ENCODE measurements at places on chromosomes 3 and 15.

- DNase-seq: no peak
Observed at GRCh38 chr3:8635631-8636030, 9.0 kb downstream of the SSUH2 start.

- DNase-seq: no peak
Observed at GRCh38 chr3:43180027-43180426, 74.1 kb upstream of the POMGNT2 start.

DNA sequence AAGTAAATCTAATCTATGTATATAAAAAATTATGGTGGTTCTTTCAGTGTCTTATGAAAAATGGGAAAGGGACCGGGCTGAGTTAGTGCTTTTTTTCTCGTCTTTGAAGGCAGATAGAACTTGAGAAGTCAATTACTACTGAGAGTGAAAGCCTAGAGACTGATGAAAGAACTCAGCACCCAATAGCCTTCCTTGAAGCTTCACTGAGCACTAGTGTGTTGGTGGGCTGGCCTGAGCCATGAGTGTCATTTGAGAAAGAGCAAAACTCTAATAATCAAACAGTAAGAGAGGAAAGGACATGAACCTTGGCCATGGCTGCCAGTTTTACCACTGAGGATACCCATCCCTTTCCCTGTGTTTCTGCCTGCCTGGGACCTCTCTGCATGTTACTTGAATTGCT, 428.3 kb upstream of the RASGRP1 start:
- DNase-seq: no peak

DNA sequence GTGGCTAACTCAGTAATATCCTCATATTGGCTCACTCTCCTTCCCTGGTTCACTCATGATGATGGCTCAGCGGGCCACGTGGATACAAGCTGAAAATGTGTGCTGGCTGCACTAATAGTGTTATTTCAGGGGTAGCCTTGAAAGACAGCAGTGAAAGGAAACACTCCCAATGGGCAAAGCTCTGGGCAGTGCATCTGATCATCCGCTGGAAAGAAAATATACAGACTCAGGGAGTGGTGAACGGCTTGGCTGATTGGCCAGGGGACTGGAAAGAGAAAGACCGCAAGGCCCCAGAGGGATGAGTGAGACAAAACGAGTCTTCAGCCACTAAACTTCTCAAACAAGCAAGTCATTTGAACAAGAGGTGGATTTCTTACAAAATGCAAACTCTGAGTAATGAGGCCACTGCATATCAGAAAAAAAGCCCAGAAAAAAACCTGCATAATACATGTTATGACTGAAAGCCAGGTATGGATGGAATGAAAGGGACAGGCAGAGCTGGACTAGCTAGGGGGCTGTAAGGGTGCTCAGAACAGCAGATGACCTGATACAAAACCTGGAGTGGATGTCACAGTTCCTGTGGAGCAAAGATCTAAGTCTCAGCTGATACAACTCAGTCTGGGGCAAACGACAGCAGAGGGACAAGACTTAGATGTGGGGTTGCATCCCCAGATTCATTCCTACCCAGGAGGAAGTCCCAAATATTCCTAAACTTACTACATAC, 33.3 kb downstream of the CMTM6 start:
- no peak for DNase-seq

DNA sequence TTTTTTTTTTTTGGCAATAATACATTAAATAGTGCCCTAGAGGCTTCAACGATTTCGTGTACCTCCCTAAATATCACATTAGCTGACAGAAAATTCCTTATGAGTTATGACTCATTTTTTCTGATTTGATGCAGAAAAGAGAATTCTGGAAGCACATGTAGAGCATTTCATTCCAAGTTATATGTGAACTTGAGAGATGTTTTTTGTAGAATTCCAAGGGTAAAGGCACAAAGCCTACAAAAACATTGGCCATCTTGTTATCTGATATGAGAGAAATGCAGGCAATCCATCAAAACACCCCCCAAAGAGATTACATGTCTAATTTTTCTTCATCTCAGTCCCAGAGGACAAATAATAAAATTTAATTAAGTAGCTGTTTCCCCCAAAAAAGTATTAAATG, 6.7 kb upstream of the PFN2 start:
- no peak for DNase-seq

DNA sequence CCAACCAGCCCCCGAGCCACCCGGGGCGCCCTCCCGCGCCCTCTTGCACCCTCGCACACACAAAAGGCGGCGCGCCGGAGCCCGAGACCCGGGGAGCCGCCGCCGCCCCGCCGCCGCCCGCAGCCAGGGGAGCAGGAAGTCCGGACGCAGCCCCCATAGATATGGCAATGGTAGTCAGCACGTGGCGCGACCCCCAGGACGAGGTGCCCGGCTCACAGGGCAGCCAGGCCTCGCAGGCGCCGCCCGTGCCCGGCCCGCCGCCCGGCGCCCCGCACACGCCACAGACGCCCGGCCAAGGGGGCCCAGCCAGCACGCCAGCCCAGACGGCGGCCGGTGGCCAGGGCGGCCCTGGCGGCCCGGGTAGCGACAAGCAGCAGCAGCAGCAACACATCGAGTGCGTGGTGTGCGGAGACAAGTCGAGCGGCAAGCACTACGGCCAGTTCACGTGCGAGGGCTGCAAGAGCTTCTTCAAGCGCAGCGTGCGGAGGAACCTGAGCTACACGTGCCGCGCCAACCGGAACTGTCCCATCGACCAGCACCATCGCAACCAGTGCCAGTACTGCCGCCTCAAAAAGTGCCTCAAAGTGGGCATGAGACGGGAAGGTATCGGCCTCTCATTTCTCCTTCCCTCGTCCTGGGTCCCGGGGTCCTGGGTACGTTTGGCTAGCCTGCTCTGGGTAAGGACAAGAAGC, 1.6 kb downstream of the NR2F2 start:
- DNase-seq: no peak

DNA sequence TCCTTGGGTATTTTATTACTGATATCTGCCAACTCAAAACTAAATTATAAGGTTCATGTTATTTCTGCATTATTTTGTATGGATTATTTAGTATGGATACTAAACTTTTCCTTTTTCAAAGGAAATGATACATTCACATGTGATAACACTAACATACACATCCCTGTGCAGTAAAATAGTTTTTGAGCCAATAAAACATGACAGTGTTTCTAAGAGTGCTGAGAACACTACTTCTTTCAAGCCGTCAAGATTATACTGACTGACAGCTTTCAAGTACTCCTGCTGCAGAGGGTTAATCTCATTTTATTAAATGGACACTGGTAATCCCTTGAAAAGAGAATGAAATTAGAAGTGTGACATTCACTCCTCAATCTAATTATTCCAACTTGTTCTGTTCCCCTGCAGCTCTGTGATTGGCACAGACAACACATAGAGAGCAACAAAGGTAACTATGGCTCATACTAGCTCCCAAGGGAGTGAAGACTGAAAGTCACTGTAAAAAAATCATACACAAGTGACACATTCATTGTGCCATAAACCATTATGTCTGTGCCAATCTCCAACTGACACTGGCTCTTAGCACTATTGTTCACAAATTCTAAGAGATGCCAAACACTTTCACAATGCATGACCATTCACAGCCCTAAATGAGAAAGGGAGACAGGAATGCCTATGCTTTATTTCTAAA, 468.6 kb downstream of the SHQ1 start:
- no peak for DNase-seq

DNA sequence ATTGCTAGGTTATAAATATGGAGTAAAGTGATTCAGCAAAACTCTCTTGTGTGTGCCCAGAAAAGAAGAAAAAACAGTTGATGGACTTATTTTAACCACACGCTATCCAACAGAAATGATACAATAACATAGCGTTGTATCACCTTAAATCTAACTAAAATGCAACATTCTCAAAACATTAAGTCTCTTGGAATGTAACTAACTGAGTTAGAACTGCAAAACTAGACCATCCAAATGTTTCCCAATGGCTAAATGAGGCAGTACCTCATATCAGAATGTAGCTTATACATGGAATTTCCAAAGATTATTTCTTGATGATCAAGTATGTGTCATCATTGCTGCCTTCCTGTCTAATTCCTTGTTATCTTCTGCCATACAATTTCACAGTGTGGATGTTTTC, 187.9 kb downstream of the CNTN3 start:
- DNase-seq: no peak

- DNase-seq: no peak
Observed at GRCh38 chr3:53554559-53555067, 60.2 kb downstream of the CACNA1D start.

DNA sequence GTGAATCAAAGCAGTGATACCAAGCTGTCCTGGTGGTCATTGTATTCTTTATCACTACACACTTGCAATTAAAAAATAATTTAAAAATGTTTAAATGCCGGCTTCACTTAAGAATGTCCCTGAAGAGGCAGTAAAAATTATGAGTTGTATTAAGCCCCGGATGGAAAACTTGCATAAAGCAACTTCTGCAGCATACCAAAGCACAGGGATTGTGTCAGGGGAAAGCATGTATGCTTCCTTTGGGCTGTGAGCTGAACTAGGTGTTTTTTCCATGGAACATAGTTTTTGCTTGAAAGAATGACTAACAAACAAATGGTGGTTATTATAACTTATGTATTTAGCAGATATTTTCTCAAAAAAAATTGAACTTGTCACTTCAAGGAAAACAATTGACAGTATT, 143.1 kb downstream of the ARNT2 start:
- DNase-seq: no peak

DNA sequence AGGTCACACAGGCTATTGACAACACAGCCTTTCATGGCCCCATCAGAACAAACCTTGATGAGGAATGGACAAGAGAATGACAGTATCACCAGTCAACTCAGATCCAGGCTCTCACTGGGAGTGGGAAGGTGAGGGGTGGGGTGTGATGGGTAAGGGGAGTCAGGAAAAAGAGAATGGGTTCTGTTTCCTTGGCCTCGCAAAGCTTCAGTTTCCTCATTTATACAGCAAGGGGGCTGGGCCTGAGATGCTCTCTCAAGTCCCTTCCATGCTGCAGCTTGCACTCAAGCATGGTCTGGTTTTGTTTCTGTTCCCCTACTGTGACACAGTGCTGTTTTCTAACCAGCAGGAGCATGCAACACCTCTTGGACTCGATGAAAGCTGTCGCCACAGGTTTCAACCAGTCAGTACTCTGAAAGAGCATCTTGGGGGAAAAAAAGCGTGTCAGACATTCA, 65.7 kb upstream of the IL12A start:
- DNase-seq: no peak

DNA sequence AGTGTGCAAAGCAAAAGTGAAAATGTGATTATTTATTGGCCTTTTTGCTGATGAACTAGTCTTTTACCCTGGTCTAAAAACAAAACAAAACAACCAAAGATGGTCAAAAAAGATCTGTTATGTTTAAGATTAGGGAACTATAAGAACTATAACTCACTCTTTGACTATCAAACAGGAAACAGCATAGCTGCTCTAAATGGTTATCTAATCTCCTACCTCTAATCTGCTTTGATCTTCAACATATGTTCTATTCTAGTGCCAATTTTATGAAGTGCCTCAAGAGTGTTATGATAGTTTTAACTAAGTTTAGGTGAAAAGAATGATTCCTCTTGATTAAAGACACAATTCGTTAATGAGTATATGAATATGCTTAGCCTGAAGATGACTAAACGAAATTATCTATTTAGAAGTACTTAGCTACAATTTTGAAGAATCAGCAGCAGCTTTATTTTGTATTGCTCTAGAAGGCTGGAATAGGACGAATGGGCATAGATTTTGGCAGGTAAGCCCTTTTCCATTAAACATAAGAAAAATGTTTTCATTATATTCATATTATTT, 46.0 kb downstream of the SETD2 start:
- no peak for DNase-seq

GRCh38 chr3:78483090-78483489, 1284.7 kb downstream of the ROBO1 start:
- DNase-seq: no peak

DNA sequence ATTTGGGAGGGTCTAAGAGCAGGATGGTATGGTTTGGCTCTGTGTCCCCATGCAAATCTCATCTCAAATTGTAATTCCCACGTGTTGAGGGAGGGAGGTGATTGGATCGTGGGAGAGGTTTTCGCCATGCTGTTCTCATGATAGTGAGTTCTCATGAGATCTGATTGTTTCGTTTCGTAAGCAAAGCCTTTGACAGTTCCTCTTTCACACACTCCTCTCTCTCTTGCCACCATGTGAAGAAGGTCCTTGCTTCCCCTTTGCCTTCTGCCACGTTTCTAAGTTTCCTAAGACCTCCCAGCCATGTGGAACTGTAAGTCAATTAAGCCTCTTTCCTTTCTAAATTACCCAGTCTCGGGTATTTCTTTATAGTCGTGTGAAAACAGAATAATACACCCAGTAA, 553.7 kb downstream of the TAFA4 start:
- no peak for DNase-seq

GRCh38 chr3:50139718-50140423, 15.3 kb upstream of the SEMA3F start:
- DNase-seq: no peak
